ENCODE measurements at places on chromosomes 3 and 15.

DNA sequence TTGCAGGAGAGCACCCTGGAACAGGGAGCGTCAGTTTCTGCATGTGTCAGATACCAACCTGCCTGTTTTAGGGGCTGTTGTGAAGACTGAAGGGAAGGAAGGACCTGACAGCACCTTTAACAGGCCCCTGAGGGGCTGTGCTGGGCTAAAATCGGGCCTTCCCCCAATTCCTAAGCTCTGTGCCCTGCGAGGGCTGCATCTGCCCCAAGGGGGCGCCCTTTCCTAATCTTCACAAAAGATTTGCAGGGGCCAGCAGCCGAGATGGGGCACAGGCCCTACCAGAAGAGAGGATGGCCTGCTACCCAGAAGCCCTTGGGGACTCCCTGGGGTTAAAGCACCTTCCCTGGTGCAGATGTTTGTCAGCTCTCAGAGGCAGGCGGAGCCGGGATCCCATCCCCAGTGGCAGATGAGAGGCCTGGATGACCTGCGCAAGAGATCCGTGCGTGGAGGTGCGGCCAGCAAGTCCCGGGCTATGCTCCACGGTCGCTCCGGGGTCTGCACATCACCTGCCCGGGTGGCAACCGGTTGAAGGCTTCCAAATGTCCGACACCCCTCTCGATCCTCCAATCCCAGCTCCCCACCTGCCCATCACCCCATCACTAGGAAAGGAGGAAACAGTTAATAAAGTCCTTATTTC, 53.6 kb downstream of the RHCG start:
- peak; percentile 69 for DNase-seq

GRCh38 chr3:114378760-114379159, 84.9 kb downstream of the TIGIT start:
- DNase-seq = no peak

- no peak for DNase-seq
Observed at GRCh38 chr3:195020921-195021320, 250.0 kb downstream of the XXYLT1 start.

- no peak for DNase-seq
Observed at GRCh38 chr3:129195731-129196256, 12.1 kb upstream of the CNBP start.

- DNase-seq = no peak
Observed at GRCh38 chr3:98388147-98388546, 2.3 kb upstream of the OR5K3 start.

DNA sequence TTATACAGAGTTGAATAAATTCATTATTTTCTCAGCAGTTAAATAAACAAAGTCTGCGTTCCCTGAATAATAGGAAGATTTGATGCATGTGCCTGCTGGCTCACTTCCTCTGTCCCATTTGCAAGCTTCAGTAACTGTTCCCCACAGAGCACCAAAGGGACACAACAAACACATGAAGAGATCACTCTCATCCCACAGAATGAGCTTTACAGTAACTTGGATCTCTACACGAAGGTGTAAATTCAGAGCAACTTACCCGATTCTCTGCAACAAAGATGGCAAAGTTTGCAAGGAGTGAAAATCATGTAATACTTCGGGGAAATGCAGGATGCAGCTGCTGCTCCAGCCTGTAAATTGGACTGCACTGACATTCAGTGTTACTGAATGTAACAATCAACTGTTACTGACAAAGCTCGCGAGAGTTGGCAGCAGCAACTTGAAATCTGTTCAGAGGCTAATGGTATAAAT, at the start of gene BCHE:
Gene BCHE, minus strand, starts transcription at position 366 of the 468 bp plus-strand sequence. CDS start 6,390 bp downstream, outside the sequence.
- peak; percentile 81 for DNase-seq

- DNase-seq = no peak
Observed at GRCh38 chr3:17730318-17730967, 12.0 kb downstream of the TBC1D5 start.

DNA sequence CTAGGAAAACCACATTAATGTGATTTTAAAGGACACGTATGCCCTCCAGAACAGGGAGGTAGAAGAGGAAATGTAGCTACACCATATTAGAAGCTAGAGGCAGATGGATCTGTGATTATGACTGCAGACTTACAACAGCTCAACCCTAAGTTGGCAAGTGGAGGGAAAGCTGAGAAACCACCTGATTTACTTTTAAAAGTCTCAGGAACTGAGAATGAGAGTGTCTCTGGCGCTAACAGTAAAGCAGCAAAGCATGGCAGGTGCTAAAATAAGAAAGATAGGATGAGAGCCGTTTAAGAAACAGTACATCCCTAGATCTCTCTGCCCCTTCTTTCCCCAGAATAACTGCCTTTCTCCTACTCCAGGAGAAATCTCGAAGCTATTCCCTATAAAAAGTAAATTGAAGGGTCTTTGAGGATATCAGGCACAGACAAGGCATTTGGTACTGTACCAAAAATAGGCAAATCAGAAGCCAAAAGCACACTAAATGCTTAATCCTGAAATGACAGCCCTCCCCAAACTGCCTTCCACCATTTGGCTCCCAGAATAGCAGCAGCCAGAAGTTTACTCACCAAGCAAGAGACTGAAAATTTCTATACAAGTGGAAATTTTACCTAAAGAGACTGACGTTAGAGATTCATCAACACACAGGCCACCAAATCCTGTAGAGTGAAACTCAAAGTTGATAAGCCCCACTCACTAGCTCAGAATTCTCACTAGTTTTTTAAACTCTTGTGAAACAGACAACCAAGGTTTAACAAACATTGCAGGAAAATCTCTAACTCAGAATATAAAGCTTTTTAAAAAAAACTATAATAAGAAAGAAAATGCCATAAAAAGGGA, 34.3 kb upstream of the PARP14 start:
- DNase-seq = no peak

DNA sequence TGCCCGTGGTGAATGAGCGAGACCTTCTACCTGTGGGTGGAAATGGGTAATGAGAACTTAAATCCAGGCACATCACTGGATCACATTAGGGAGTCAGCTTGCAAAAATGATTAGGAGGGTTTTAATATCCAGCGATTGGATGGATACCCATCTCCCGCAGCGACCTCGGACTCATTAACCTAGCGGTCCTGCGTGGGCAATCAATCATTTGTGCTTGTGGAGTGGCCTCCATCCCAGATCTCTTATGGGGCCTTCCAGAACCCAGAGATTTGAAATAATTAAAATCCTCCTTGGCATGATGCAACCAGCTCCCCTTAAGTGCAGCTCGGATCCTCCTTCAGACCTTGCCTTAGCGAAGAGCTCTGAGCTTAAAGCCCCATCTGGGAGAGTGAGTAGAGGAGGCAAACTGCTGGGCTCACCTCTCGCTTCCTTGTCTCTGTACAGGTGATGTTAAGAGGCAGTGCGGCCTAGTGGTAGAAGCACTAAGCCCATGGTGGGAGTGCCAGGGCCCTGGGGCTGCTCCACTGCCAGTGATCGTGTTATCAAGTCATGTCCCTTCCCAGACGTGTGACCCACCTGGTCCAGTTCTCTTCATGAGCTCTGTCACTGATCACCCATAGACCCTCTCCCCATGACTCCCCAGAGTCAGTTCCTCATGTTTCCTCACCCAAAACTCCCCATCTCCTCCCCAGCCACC, 285.2 kb upstream of the TLE3 start:
- no peak for DNase-seq

GRCh38 chr3:126170073-126170777, 10.2 kb downstream of the ALDH1L1 start:
- no peak for DNase-seq

- DNase-seq = no peak
Observed at GRCh38 chr15:74263466-74263865, 27.3 kb downstream of the CCDC33 start.

GRCh38 chr3:45179163-45179562, 33.0 kb upstream of the CDCP1 start:
- no peak for DNase-seq

DNA sequence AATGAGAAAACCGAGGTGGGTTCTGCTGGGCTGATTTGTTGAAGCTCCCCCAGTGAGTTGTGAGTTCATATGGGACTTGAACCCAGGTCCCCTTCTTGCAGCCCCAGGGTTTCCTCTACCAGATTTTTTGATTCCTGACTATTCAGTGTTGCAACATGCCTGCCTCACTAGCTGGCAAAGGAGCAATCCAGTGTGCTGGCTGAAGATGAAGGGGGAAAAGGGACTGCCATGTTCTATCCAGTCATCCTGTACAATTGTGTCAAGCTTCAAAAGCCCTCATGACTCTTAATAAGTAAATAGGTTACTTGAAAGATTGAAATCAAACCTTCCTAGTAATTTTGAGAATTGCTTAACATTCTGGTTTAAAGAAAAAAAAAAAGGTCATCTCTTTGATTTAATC, 211.5 kb upstream of the TP63 start:
- DNase-seq = peak; percentile 21

DNA sequence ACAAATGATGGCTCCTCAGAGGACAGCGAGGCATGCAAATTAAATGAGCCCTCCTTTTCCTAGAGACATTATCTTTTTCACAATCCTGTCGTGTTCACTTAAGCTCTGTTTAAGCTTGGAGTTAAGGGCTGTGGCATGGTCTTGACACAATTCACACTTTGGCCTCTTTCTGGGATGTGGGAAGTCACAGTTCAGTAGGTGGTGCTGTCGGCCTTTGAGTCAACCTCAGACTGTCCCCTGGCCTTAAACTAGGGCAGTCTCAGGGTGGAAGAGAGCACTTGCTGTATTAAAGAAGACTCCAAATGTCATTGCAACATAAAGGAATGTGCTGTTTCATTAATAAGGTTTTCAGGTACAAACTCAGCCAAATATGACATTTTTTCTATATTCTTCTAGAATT, 351.0 kb downstream of the MCTP2 start:
- DNase-seq = peak; percentile 41

GRCh38 chr15:69098771-69099170, 61.7 kb upstream of the GLCE start:
- DNase-seq = no peak

DNA sequence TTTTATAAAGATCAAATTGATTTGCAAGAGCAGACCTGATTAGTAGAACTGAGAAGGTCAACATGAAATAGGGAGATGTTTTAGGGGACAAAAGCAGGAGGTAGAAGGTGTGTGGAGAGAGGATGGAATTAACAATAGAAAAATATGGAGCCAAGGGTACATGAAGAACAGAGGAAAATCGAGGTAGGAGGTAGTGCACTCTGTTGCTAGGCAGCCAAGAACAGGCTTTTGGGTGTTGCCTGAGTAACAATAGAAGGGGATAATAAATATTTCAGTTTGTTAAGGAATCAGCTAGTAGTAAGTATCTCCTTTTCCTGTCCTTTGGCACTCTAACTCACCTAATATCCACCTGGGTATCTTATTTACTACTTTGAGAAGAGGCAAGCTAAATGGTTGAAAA, 9.2 kb downstream of the SPESP1 start:
- DNase-seq = no peak

- peak; percentile 85 for DNase-seq
Observed at GRCh38 chr15:45456212-45457106, 66.1 kb downstream of the SLC30A4 start.

- no peak for DNase-seq
Observed at GRCh38 chr3:171660188-171660587, 150.1 kb downstream of the PLD1 start.

DNA sequence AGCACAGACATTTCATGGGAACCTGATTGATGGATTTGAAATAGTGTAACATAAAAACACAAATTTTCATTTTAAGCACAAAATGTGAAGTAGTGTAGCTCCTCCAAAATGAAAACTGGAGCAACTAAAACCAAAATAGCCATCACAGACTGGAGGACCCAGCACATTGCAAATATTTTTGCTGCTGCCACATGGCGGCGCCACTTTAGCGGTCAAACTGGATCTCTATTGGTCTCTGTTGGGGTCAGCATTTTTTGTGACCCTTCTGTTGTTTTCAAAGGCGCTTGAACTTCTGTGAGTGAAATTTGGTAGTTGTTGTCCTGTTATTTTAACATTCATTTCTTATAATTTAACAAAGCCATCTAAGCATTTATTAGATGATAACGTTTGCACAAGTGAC, 259.9 kb downstream of the IL20RB start:
- peak; percentile 17 for DNase-seq

- no peak for DNase-seq
Observed at GRCh38 chr15:33094336-33094735, 100.2 kb downstream of the FMN1 start.

GRCh38 chr15:31556494-31557150, 230.0 kb downstream of the KLF13 start:
- no peak for DNase-seq

- DNase-seq = no peak
Observed at GRCh38 chr3:126442856-126443242, 32.8 kb downstream of the ZXDC start.

DNA sequence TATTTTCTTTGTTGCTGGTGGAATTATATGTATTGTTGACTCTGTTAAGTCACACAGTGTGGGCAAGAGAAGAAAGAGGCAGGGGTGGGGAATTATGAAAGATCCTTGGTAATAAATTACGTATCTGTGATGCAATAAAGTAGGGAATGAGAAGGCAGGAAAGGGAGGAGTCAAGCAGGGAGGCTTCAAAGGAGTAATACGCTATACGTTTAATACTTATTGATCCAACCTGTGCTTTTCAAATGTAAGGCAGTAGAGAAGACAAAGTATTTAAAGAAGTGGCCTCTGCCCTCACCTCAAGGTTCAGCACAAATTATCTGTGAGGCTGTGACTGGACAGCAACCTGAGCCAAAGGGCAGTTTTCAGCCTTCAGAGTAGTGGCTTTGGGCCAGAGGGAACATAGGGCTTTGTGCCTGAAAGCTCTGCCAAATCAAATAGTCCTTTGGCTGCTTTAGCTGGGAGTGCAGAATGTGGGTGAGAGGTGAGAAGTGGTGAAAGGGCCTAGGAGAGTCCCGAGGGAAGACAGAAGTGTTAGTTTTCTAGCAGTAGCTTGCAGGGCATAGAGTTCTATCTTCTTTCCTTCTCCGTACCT, 1.2 kb upstream of the PLIN1 start:
- no peak for DNase-seq

DNA sequence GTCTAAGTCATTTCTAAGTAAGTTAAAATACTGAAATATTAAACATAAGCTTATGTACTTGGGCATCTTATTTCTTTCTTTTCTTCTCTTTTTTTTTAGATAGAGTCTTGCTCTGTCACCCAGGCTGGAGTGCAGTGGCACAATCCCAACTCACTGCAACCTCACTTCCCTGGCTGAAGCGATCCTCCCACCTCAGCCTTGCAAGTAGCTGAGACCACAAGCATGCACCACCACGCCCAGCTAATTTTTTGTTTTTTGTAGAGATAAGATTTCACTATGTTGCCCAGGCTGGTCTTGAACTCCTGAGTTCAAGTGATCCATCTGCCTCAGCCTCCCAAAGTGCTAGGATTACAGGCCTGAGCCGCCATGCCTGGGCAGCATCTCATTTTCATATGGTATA, 16.0 kb upstream of the ZNF710 start:
- no peak for DNase-seq

GRCh38 chr15:78415284-78415683, 22.7 kb upstream of the IREB2 start:
- DNase-seq = peak; percentile 75

GRCh38 chr15:70387081-70387480, 289.4 kb upstream of the TLE3 start:
- DNase-seq = no peak

DNA sequence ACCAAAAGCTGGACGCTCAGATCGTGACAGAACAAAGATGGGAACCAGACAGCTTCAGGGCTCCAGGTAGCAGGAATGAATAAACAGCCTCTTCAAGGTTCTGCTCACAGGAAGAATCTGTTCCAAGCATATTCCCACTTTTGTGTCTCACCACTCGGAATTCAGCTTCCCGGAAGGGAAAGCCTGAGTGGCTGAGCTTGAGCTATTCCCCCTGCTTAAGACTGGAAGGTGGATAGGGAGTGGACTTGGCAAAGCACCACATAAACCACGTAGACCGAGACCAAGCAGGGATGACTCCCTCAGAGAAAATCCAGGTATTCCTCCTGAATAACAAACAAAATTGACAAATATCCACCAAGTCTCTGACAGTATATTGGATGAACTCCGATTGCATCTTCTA, 180.2 kb upstream of the NR2F2 start:
- DNase-seq = no peak

Measured in DMS53 (cell line).